ENCODE measurements at places on chromosomes 3 and 15. TPM values are rescaled to one million over a fixed set of nuclear protein-coding genes. Genes with fewer than 3 reads are reported as not detected.

CP gene
- not detected for total RNA-seq

NLGN1 gene
- not detected for total RNA-seq

SLC24A5 gene
- total RNA-seq: not detected

ISL2 gene
- not detected for total RNA-seq

SRGAP3 gene
- total RNA-seq: 2.2 TPM

RBPMS2 gene
- total RNA-seq: not detected

GOLGA8N gene
- total RNA-seq: 4.0 TPM

GOLGA6L7 gene
- not detected for total RNA-seq

EPHA6 gene
- not detected for total RNA-seq

ARHGEF3 gene
- total RNA-seq: 39.9 TPM

WDR49 gene
- not detected for total RNA-seq

AMIGO3 gene
- 3.5 TPM for total RNA-seq

ZNF860 gene
- total RNA-seq: not detected

FRMD5 gene
- total RNA-seq: not detected

AADACL2 gene
- total RNA-seq: not detected

GCNT3 gene
- not detected for total RNA-seq

IMPG2 gene
- total RNA-seq: 0.22 TPM

CCDC13 gene
- not detected for total RNA-seq

ZKSCAN7 gene
- total RNA-seq: 1.6 TPM

SERINC4 gene
- 0.27 TPM for total RNA-seq

FAM107A gene
- not detected for total RNA-seq

SNX33 gene
- 0.56 TPM for total RNA-seq

SLC12A8 gene
- total RNA-seq: not detected

CYP1A1 gene
- total RNA-seq: not detected

SLC28A2 gene
- total RNA-seq: not detected

ALDH1L1 gene
- total RNA-seq: not detected

PCLAF gene
- 0.83 TPM for total RNA-seq

CYP11A1 gene
- total RNA-seq: not detected

HGD gene
- 3.2 TPM for total RNA-seq

TNFSF10 gene
- 4.1 TPM for total RNA-seq

ABTB1 gene
- 86.0 TPM for total RNA-seq

CORO2B gene
- total RNA-seq: 0.17 TPM

NR1I2 gene
- total RNA-seq: not detected

RARB gene
- not detected for total RNA-seq

ATP2C1 gene
- 39.0 TPM for total RNA-seq

IQCF5 gene
- total RNA-seq: not detected

GTF2E1 gene
- total RNA-seq: 5.8 TPM

C3orf70 gene
- total RNA-seq: not detected

ASB14 gene
- total RNA-seq: not detected
